ENCODE measurements at places on chromosomes 5 and 9. TPM values are rescaled to one million over a fixed set of nuclear protein-coding genes. Genes with fewer than 3 reads are reported as not detected.

GLDC gene
- 1.6 TPM for total RNA-seq

GALNT12 gene
- total RNA-seq, result 23.6 TPM

LCP2 gene
- not detected for total RNA-seq

OR1N1 gene
- not detected for total RNA-seq

FAM81B gene
- not detected for total RNA-seq

ANKRD18B gene
- total RNA-seq, result 1.1 TPM

FOXI1 gene
- total RNA-seq, result not detected

FOXD4L5 gene
- not detected for total RNA-seq

PCDHGB7 gene
- total RNA-seq, result 7.6 TPM

SH3PXD2B gene
- total RNA-seq, result 39.6 TPM

CTNND2 gene
- not detected for total RNA-seq

KIAA0825 gene
- total RNA-seq, result 6.0 TPM

PLAC8L1 gene
- not detected for total RNA-seq

TMEM38B gene
- total RNA-seq, result 10.5 TPM

DMRT3 gene
- not detected for total RNA-seq

OR1Q1 gene
- total RNA-seq, result not detected

TLX3 gene
- not detected for total RNA-seq

PCDHGA10 gene
- total RNA-seq, result 14.0 TPM

CD180 gene
- not detected for total RNA-seq

PAX5 gene
- total RNA-seq, result not detected

TMEM215 gene
- total RNA-seq, result not detected

GRXCR2 gene
- not detected for total RNA-seq

FAM221B gene
- not detected for total RNA-seq

SPINK1 gene
- total RNA-seq, result not detected

LECT2 gene
- not detected for total RNA-seq

PCDHGA2 gene
- total RNA-seq, result 2.0 TPM

ZNF366 gene
- not detected for total RNA-seq

TMEM174 gene
- total RNA-seq, result not detected

CCDC180 gene
- total RNA-seq, result 0.88 TPM

CERT1 gene
- 28.0 TPM for total RNA-seq

Measured in placental pericyte (primary cell).